NCI-H69 (cell line): ENCODE measurements at places on chromosomes 13 and 19.

GRCh38 chr13:23383151-23383550, 50.4 kb downstream of the SACS start:
- no peak for DNase-seq

DNA sequence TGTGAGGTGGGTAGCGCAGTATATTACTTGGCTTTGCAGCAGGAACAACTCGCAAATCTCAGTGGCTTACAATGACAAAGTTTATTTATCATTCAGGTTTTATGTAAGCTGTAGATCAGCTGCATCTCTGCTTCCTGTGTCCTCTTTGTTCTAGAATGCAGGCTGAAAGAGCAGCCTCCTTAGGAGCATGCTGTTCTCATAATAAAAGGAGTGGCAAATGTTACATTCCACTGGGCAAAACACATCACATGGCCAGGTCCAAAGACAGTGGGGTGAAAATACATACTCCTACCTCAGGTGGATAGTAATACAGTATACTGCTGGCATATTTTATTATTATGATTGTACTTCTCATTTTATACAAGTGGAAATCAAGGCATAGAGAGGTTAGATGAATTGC, 1.2 kb upstream of the CSNK1A1L start:
- DNase-seq = peak; percentile 3

GRCh38 chr19:34171877-34172660, at the start of gene LSM14A:
Gene LSM14A, plus strand, starts transcription at chr19:34172504. Its CDS starts 139 bp downstream, at chr19:34172643.
- peak; percentile 95 for DNase-seq

GRCh38 chr13:39499604-39500003, 103.4 kb downstream of the LHFPL6 start:
- DNase-seq = no peak

DNA sequence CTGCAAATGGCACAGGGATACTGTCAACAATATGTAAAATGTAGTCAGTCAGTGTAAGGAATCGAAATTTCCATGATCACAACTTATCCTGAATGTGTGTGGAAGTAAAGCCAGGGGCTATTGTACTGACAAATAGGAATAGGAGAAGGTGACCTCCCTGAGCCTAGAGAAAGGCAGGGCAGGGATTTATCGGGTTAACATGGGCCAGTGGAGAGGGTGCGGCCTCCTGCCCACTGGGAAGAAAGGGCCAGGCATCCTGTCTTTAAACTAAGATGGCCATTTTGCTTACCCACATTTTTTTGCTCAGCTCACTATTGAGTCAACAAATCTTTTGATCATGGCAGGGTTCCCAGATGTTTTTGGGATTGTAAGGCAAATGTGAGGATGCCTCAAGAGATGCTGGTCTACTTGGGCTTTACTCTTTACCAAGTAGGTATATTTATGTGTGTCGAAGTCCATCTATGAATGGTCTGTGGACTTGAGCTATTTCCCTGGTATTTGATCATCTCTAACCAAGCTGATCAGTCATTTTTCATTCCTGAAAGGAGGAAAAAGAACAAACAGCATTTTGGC, 116.6 kb upstream of the RNF113B start:
- DNase-seq = peak; percentile 48

GRCh38 chr19:18098891-18099622, 1.5 kb downstream of the MAST3 start:
- DNase-seq = peak; percentile 56

DNA sequence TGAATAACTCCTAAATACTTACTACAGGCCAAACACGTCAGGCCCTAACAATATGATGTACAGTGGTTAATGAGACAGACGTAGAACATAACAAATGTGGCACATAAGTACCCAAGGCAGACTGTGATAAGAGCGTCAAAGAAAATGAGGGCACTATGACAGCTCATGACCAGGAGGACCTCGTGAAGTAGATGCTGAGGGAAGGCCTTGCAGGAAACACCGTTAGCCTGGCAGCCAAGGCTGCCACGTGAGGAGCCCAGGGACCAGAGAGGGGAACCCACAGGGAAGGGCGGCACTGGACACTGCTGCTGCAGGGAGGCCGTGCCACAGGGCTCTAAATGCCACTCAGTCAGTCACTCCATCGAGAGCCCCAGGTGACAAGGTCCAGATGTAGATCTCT, 5.7 kb downstream of the TUBGCP3 start:
- no peak for DNase-seq

DNA sequence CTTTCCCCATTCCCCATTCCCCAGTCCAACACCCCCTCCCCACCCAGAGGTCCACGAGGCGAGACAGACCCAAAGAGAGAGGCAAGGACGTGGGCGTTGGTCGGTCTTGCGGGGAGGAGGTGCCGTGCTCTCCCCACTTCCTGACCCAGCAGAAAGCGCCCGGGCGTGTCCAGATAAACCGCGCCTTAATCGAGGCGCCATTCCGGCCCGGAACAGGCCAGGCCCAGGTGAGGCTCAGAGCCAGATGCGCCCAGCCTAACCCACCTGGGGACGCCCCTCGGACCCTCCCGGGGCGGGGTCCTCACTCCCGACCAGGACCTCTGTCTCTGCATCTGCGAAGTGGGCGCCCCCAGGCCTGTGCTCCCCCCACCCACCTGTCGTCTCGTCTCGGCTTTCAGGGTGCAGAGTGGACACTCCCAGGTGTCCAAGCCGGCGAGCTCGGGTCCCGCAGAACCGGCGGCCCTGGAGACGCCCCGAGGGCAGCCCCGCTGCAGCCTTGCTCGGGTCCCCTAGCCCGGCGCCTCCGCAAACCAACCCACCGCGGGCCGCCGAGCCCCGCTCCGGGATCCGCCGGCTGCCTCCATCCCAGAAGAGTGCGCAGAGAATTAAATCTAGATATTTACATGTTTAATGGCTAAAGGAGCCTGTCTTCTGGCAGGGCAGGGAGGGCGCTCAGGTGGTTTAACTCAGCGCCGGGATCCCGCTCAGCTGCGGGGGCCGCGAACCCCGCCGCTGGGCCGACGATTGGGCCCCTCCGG, 5.0 kb upstream of the ONECUT3 start:
- no peak for DNase-seq

- no peak for DNase-seq
Observed at GRCh38 chr13:83740622-83741021, 141.7 kb downstream of the SLITRK1 start.

DNA sequence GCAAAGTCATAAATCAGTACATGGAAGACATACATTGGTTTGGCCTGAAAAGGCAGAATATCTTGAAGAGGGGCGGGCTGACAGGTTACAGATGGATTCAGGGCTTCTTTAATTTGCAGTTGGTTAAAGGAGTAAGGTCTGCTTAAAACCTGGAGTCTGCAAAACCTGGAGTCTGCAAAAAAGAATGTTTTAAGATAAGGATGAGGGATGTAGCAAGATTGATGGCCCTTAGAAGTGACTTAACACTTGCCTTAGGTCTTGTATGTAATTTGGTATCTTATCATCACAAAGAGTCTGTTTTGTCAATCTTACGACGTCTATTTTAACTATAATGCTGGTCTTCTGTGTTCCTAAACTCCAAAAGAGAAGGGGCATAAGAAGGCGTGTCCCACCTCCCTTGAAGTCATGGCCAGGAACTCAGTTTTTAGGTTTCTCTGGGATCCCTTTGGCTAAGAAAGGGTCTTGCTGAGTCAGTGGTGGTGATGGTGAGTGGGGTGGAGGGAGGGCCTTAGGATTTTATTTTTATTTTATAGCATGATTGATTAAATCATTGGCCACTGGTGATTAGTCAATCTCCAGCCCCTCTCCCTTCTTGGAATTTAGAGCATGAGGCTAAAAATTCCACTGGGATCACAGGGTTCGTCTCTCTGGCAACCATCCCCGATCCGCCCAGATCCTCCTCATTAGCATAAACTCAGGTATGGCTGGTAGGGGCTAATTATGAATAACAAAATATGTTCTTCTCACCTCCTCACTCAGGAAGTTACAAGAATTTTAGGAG, 10.1 kb upstream of the HAS1 start:
- DNase-seq = no peak

DNA sequence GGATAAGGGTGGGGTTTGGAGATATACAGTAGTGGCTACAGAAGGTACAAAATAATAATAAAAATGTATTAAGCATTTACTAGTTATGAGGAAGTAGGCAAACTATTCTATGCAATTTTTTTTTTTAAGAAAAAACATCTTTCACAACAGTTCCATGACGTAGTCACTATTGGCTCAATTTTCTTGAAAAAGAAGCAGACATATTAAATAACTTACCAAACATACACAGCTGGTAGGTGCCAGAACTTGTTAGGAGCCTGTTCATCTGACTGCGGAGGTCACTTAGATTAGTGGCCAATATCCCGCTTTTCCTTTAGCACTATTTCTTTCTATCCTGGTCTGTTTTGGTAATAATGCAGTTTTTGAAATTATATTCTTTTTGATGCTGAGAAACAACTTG, 593.5 kb downstream of the KCTD12 start:
- DNase-seq = no peak

GRCh38 chr19:29326849-29327840, 114.2 kb upstream of the UQCRFS1 start:
- no peak for DNase-seq

GRCh38 chr13:27806744-27807387, 14.6 kb downstream of the GSX1 start:
- no peak for DNase-seq

DNA sequence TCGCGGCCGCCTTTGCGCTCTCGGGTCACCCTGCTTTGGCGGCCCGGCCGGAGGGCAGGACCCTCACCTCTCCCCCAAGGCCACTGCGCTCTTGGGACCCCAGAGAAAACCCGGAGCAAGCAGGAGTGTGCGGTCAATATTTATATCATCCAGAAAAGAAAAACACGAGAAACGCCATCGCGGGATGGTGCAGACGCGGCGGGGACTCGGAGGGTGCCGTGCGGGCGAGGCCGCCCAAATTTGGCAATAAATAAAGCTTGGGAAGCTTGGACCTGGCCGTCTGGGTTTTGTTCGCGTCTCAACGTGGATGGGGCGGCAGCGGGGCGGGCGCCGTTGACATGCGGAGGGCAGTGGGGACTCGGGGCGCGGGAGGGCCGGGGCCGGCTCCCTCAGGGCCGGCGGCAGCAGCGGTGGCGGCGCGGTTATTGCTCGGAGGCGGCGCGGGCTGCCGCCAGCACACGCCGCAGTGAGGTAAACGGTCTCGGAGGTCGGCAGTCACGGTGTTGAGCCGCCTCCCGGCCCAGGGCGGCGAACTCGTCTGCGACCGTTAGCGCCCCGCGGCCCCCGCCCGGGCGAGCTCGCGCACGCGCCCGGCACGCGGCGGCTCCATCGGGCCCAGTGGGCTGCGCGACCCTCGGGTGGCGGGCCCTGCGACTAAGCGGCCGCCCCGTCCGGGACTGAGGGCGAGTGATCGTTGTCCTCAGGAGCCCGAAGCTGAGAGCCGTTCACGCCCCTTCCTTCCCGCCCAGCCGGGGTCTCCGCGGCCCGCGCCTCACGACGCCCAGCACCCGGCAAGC, 9.4 kb downstream of the CBARP start:
- DNase-seq = no peak

- no peak for DNase-seq
Observed at GRCh38 chr13:33717775-33718174, 100.2 kb upstream of the RFC3 start.

DNA sequence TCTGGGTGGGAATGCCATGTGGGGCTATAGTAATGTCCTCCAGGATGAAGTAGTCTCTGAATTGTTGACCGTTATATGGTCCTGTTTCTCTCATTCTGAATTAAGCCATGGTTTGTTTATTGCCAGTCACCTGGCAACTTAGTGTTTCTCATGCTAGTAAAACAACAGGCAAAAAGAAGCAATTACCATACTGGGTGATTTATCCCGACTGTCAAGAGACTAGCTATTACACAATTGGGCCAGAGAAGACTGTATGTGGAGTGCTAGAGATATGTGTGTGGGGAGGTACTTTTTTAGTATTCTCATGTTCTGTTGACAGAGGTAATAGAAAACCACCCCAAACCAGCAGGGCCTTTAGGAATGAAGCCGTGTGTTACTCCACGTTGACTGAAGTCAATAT, 258.2 kb downstream of the TDRD3 start:
- peak; percentile 19 for DNase-seq

- DNase-seq = no peak
Observed at GRCh38 chr13:27024776-27025492, 146.7 kb downstream of the USP12 start.

- no peak for DNase-seq
Observed at GRCh38 chr13:56752636-56753035, 388.1 kb upstream of the PRR20A start.

DNA sequence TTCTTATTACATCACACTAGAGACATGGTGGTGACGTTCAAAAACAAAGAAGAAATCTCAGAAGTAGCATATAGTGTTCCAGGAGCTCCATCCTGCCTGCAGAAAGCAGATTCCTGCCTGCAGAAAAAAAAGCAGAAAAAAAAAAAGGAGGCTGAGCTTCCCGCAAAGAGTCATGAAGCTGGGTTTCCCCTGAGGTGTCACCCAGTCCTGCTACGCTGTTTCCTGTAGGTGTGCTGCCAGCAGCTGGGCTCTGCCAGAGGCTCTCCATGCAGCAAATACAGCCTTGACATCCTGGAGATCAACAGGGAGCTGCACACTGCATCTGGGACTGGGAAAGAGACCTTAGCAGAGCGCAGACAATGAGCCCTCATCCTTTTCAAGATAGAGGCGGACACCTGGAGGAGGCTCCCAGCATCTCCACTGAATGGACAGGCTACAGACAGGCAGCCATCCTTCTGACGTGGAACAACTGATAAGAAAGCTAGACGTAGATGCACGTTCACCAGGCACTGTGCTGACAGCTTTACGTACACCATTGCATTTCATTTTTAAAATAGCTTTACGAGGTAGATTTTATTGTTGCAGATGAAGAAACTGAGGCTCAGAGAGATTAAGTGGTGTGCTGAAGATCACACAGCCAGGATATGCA, 350.9 kb downstream of the FOXO1 start:
- no peak for DNase-seq

DNA sequence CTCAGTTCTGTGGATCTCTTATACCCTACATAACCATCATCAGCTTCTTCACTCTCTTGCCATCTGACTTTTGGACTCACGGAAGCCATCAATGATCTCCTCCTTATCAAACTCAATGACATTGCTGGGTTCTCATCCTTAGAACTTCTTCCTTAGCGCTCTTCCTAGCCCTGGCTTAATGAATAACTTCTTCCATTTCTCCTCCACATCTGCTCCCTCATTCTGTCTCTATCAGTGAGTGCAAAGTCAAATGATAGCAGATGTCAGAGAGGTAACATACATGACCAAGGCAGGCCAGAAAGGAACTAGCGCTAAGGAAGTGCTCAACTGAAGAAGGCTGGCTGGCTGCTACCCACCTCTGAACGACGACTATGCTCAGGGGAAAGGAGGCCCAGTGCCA, 449.8 kb downstream of the COG6 start:
- DNase-seq = no peak
